Fibroblast of skin of right quadriceps (primary cell): ENCODE measurements at places on chromosomes 5 and 9.

DNA sequence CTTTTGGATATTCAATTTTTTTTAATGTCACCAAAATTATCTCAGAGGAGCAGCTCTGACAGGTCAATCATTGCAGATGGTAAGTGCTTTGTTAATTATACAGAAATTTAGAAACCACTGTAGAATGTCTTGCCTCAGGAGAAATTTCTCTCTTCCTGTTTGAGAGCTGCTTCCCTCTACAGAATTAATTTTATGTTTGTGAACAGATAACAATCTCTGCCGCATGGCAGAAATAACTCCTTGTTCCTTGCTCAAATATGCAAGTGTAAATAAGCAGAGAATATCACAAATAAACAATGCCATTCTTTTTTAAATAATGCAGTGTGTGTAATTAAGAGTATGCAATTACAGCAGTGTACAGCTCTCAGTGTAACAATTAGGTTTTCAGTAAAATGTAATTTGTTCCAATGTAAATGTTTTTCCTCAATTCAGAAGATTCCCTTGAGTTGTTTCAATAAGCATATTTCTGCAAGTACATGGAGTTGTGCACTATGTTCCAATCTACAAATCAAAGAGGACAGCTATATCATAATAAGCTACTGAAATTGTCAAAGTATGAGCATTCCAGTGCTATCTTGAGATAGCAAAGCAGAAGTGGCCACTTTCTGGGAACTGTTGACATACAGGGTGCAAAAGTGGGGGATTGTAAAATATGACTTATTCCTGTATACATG lies 1012.8 kb downstream of the MAT2B start:
- no peak for DNase-seq

DNA sequence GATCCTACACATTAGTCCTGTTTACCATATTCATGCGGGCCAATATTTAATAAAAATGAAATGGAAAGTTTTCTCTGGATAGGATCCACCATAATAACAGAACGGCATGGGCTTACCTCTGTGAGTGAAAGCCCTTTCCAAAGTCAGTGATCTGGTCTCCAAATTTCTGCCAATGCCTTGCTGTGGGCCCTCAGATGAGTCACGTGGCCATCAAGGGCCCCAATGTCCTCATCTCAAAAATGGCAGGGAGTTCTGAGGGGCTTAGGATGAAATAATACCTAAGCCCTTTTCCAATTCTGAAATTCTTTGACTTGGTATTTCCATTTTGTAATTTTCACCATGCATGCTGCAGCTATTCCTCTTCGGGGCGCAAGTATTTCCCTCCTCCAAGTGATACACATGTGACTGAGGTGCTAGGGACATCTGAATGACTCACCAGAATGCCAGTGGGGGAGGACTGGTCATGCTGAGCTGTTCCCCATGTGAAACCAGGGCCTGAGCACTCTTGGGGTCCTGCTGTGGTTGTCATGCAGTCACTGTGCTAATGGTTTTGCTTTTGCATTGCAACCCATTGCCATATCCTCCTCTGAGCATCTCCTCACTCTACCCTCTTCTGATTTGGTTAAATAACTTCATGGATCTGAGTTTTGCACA lies 35.0 kb downstream of the ITK start:
- DNase-seq, result no peak

DNA sequence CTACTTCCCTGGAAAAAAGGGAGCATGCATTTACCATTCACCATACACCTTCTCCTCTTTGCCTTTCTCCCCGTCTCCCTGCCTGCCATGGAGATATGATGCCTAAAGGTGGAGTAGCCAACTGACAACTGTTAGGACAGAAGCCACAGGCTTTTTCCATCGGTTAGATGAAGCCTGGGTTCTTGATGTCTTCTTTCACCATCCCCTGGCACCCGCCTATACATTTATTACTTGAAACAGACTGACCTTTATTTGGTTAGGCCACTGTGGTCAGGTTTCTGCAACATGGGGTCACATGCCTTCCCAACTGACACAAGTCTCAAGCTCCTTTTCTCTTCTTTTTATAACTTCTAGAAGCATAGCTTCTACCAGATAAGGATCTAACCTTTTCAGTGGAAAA lies 7.1 kb downstream of the LCP2 start:
- DNase-seq, result no peak

DNA sequence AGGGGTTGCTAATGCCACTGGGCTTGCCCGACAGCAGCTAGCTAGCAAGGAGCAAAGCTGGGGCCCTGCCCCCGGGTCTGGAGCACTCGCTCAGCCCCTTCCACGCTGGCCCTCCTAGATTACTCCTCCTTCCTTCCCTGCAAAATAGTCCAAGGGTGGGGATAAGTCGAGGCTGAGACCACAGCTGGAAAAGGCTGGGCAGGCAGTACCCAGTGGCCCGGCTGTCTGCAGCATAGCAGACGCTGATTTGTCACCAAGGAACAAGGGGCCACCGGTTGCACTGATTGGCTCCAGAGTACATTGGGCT lies 73.9 kb downstream of the ADAMTS2 start:
- no peak for DNase-seq

DNA sequence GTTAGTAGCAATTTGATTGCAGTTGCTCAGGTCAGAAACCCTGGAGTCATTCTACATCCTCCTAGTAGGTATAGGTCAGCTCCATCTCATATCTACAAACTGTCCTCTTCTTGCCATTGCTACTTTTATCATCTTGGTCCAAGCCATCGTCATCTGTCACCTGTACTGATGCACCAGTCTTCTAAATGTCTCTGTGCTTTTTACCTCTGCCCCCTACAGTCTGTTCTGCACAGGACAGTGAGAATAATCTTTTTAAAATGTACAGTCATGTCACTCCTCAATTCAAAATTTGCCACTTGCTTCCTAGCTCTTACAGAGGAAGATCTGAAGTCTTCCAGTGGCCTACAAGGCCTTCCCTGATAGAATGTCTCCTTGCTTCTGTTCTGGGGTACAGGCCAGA lies 6.8 kb downstream of the NNT start:
- DNase-seq, result no peak

DNA sequence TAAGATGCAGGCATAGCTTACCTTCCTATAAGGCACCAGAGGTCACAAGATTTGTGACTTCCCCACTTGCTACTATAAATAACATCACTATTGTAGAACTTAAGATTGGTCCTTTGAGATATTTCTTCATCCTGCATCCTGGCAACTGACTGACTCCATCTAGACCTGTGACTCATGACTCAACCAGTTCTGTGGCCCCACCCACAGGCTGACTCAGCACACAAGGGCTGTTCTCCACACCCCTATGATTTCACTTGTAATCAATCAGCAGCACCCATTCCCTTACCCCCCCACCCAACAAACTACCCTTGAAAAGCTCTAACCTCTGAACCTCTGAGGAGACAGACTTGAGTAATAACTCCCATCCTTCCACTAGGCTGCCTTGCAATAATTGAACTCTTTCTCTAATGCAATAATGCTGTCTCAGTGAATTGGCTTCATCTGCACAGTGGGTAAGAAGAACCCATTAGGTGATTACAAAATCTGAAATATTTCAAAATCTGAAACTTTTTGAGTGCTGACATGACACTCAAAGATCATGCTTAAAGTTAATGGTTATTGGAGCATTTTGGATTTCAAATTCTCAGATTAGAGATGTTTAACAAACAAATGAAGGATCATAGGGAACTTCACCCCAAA lies 296.7 kb downstream of the ARL15 start:
- DNase-seq, result peak; percentile 87

DNA sequence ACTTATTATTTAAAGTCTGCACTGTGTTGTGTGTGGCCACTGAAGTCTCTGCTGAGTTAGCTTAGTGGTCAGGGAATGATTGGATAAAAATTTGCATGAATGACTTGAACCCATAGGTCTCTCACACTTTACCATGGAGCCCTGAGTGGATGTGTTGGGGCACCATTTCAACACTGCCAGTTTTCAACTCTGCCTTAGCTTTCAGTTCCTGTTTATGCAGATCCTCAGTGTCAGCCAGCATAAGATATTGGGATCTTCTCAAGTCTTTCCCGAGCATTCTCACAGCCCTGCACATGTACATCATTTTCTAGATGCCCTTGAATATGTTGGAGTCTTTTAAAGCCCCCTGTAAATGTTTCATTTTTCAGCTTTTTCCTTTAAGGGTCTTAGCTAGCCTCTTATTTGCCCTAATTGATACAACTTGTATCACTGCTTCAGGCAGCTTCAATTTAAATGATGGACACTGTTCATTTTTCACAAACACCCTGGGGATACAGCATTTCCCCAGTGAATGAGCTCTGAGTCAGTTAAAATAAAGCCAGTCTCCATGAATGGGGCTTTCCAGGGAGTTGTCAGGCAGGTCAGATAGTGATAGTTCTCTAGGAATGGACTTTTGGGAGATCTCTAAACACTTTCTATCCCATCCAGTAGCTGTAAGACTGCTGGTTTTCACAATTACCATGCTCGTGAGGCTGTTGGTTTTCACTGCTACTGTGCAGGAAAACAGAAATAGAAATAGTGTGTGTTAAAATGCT lies 211.9 kb upstream of the PAPPA start:
- DNase-seq, result peak; percentile 55

GRCh38 chr9:90240541-90240940 lies 402.1 kb downstream of the DIRAS2 start:
- DNase-seq, result no peak

DNA sequence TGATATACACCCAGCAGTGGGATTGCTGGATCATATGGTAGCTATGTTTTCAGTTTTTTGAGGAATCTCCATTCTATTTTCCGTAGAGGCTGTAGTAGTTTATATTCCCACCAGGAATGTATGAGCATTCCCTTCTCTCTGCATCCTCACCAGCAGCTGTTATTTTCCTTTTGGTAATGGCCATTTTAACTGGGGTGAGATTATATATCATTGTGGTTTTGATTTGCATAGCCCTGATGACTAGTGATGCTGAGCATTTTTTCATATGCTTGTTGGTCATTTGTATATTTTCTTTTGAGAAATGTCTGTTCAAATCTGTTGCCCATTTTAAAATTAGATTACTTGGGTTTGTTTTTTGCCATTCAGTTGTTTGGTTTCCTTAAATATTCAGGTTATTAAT lies 11.2 kb upstream of the PPIC start:
- DNase-seq, result peak; percentile 31

DNA sequence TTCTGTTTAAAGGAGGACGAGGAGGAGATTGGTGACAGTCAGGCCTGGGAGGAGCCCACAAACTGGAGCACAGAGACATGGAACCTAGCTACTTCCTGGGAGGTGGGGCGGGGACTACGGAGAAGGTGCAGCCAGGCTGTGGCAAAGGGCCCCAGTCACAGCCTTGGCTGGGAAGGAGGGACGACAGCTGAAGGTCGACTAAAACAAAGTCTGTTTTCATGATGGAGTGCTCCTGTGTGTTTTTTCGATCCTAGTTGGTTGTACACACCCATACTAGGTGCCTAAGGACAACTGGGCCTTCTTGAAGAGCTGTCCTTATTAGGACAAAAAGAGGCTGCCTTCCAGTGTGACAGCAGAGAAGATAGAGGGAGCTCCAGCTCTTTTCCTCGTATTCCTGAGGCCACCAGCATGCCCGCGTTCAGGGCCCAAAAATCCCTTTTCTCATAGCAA lies 2.9 kb downstream of the CCDC107 start:
- DNase-seq, result peak; percentile 52

- DNase-seq, result no peak
These were observed 122.8 kb downstream of the ADAMTS2 start for GRCh38 chr5:179222246-179223017.

DNA sequence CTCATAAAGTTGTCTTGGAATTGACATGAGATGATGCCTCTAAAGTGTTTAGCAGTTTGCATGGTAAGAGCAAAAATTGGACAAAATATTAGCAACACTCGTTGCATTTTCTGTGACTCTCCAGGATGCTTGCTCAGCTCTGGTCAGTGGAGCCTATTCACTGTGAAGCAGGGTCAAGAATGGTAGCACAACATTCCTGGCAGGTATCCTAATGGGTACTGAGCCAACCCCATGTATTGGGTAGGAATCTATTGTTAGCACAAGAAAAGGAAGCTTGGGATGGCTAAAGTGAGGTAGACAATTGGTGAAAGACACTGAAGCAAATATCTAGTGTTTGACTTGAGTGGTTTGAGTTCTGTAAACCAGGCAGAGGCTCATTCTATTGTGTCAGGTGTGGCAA lies 10.4 kb upstream of the ACTBL2 start:
- no peak for DNase-seq

- no peak for DNase-seq
These were observed 25.1 kb downstream of the XRCC4 start for GRCh38 chr5:83102364-83102980.

GRCh38 chr9:35891646-35892045 lies 14.4 kb upstream of the HRCT1 start:
- no peak for DNase-seq

GRCh38 chr9:33818167-33818846 lies 1.3 kb downstream of the UBE2R2 start:
- DNase-seq, result no peak

GRCh38 chr9:135533113-135533512 lies 11.9 kb downstream of the LCN1 start:
- DNase-seq, result no peak

DNA sequence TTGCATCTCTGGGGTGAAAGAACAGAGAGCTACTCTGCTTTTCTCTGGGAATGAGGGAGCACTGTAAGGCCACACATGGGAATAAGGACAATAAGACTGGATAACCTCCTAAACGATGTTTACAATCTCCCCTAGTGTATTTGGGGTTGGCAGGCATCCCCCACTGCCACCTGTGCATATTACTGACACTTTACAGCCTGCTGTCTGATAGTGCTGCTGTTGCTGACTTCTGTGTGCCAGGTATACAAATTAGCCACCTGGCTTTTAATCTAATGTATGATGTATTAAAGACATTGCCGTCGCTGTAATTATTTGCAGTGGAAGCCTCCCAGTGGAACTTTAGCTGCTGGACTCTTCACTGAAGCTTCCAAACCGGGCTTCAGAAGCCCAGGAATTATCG lies 4.4 kb upstream of the SHISAL2B start:
- DNase-seq, result no peak

GRCh38 chr9:10251490-10251889 lies 361.3 kb downstream of the PTPRD start:
- DNase-seq, result peak; percentile 74

- peak; percentile 87 for DNase-seq
These were observed 148.4 kb downstream of the TTLL11 start for GRCh38 chr9:121944711-121945191.

DNA sequence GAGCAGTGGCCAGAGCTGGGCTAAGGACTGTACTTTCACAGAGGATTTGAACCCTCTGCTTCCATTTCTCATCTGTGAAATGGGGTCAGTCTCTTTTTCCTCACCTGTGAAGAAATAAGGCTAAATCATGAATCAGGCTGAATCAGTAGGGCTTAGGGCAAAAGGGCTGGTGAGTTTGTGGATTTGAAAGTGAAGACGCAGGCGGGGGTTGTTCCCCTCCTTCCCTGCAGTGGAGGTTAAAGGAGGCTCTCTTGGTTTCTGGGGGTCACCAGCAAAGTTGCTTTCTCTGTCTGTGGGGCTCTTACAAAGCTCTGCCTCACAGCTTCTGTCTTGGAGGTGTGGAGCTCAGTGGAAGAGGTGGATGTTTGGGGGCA lies 17.6 kb upstream of the NDST1 start:
- DNase-seq, result no peak

DNA sequence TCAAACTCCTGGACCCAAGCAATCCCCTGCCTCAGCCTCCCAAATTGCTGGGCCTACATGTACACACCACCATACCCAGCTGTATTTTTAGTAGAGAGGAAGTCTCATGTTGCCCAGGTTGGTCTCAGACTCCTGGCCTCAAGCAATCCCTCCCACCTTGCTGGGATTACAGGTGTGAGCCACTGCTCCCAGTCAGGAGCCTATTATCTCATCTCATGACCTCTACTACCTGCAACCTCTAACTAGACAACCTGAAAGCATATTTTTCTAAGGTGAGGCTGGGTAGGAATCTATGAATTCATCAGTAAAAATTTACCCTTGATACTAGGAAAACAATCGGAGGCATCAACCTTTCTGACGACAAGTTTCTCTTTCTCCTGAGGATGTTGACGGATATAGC lies 10.0 kb downstream of the FAM13B start:
- no peak for DNase-seq
